ENCODE measurements at places on chromosomes 13 and 19.

DNA sequence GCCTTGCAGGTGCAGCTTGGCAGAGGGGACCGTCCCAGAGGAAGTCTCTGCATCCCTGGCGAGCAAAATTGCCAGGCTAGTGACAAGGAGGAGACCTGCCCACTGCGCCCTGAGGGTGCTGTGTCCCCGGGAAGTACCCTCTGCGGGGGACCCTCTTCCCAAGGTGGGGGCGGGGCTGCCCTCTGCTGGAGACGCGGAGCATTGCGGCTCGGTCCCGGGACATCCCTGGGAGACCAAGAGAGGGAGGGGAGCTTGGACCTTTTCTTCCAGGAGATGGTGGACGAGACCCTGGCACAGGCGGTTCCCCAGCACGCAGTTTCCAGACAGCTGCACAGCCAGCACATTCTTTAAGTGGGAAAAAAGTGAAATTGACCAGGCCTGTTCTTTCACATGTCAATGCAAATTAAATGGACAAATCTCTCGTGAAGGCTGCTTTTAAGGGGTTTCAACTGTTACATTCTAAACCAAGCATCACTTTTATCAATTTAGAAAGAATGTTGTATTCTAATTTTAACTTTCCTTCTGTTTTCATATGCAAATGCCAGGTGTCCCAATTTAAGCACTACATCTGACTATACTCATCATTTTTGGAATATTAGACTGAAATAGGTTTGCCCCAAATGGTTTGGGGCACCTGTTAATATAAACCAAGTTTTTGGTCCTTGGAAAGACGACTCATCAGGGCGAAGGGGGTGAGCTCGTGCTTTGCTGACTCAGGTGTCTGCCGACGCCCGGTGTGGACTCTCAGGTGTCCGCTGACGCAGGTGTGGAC, 60.7 kb downstream of the MCF2L start:
- DNase-seq, result peak; percentile 39

DNA sequence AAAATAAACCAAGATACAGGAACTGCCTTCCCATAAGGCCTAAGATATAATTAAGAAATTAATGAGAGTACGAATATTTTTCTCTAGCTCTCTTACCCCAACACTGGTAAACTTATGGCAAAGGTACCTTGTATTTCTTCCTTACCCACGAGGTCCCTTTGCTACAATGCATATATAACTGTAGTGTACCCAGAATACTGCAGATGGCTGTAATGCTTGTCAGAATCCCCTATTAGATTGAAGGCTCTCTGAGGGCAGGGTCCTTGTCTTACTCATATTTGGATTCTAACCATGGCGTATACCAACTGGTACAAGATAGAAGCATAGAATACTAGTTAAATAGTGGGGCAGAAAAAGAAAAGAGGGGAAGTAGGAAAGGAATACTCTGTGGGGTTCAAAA, 15.1 kb downstream of the SLC25A30 start:
- no peak for DNase-seq

DNA sequence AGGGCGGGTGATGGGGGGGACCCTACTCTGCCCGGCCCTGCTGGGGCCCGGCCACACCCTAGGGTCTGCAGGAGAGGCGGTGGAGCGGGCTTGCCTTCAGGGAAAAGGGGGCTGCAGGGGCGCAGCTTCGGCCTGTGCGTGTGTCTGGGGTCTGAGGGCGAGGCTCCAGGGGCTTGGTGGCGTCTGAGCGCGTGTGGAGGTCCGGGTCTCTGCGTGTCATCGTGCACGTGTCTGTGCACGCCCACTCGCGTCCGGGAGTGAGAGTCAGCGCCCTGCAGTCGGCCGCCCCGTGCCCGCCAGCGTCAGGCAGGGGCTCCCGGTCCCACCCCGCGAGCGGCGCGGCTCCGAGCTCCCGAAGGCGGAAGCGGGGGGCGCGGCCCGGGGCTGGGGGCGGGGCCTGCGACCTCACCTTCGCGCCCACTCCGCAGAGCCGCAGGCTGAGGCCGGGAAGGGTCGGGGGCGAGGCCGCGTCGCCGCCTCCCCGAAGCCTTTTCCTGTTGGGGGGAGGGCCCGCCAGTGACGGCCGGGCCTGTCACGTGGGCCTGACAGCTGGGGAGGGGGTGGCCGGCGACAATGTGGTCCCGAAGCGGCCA, at the start of gene ARHGAP45:
TSS of gene ARHGAP45 (plus strand) at position 420 of the 593 bp plus-strand sequence. CDS start 239 bp downstream, outside the sequence.
- peak; percentile 73 for DNase-seq

DNA sequence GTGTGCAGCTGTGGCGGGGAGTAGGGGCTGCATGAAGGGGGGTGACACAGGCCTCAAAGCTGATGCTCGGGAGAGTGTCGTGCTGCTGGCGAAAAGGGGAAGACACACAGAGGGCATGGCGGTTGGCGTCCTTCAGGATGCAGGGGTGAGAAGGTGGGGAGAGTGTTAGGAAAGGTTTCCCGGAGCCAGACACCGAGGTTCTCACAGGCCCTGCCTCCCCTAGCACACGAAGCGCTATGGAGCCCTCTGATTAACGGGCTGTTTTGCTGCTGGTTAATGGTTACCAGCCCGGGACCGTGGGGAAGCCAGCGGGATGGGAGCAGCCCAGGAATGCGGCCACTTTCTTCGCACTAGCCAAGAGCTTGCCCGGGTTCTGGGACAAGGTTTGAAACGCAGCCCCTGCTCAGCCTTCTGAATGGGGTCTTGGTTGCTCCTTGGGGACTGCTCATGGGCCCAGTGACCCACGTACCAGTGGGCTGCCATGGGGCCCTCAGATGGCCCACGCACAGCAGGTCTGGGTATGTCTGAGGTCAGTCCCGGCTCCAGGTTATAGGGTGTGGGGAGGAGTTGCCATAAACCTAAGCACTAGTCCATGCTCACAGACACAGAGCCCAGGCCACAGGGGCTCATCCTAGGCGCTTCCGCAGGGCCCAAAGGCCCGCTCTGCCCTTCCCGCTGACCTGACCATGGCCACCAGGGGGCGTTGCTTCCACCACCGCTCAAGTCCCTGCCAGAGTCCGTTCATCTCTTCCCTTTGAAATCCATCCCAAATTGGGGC, 31.3 kb upstream of the ISYNA1 start:
- peak; percentile 42 for DNase-seq

- DNase-seq, result no peak
Observed at GRCh38 chr19:56960959-56961543, 120.5 kb upstream of the PEG3 start.

DNA sequence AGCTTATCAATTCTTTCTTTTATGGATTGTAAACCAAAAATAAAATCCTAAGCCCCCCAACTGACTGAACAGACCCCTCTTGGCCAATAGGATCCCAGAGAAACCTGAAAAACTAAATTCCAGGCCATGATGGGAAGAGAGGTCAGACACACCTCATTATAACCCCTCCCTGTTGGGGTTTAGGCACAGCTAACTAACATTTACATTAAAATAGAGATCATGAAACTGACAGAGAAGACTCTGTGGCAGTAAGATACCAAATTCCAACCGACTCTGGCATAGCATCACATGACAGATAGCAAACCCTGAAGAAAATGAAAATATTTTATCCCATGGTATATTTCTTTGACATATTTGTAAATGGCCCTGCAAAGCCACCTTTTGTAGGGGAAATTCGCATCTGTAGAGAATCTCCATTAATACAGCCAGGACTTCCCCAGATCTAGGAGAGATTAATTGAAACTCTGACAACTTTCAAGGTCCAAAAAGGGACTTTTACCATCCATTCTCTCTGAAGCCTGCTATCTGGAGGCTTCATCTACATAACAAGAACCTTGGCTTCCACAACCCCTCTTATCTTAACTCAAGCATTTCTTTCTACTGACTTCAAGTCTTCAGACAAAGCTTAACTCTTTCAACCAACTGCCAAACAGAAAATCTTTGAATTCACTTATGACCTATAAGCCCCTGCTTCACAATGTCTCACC, 27.1 kb upstream of the GAS6 start:
- DNase-seq, result no peak

All from activated CD4-positive, alpha-beta T cell treated with anti-CD3 and anti-CD28 coated beads for 1 hour (primary cell).